ENCODE measurements at places on chromosomes 13 and 19. TPM values are rescaled to one million over a fixed set of nuclear protein-coding genes. Genes with fewer than 3 reads are reported as not detected.

The PROZ gene
- not detected for total RNA-seq

The LILRB4 gene
- not detected for total RNA-seq

The NRTN gene
- total RNA-seq, result not detected

The RNF113B gene
- not detected for total RNA-seq
